ENCODE measurements at places on chromosomes 6 and 20. TPM values are rescaled to one million over a fixed set of nuclear protein-coding genes. Genes with fewer than 3 reads are reported as not detected.

Gene TMEM170B
- 56.0 TPM for total RNA-seq

Gene LAMA5
- total RNA-seq, result 44.4 TPM

Gene MUC22
- total RNA-seq, result not detected

Gene SLC17A1
- total RNA-seq, result not detected

Gene RIPPLY2
- total RNA-seq, result 11.3 TPM

Gene PTPN1
- 19.4 TPM for total RNA-seq

Gene EYS
- 1.9 TPM for total RNA-seq

All from parietal lobe (tissue), 2 donors.